ENCODE measurements at places on chromosomes 12 and 14.

DNA sequence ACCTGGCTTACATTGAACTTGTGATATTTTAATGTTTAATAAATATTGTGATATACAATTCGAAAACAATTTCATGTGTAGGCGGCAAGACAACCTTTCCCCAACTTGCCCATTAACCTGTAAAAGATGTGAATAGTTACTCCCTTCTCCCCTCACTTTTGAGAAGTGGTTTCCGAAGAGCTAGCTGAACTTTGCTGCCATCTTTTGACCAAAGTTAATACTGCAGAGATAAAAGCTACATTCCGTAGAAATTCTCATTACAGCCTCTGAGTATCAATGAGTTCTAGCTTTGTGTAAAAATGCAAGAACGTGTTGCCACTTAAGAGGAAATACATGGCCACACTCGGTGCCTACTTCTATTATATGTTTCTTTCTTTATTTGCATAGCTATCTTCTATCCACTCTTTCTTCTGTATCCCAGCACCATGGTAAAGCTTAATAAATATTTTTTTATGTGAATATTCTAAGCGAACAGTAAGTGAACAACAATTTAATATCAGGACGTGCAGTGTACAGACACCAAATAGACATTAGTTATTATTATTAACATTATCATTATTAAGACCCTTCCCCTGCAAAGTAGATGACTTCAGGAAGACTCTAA lies 105.1 kb upstream of the TMEM260 start:
- no peak for DNase-seq

GRCh38 chr14:88342980-88343379 lies 19.9 kb upstream of the KCNK10 start:
- DNase-seq, result no peak

GRCh38 chr12:109458086-109458485 lies 19.0 kb downstream of the KCTD10 start:
- DNase-seq, result no peak

DNA sequence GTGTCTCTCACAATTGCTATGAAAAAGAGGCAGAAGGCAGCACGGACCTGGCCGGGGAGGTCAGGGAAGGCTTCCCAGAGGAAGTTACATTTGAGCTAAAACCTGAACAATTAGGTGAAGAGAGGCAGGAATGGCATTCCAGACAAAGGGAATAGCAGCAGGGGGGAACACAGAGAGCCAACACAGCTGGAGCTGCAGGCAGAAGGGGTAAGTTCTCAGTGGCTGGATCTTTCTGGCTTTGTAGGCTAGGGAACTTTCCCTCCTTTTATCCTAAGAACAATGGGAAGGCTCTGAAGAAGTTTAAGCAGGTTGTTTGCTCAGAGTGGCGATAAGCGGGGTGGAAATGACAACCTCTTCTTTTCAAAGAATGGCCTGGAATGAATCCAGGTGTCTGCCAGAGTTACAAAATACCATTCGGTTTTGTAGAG lies 100.0 kb downstream of the PRIMA1 start:
- no peak for DNase-seq

DNA sequence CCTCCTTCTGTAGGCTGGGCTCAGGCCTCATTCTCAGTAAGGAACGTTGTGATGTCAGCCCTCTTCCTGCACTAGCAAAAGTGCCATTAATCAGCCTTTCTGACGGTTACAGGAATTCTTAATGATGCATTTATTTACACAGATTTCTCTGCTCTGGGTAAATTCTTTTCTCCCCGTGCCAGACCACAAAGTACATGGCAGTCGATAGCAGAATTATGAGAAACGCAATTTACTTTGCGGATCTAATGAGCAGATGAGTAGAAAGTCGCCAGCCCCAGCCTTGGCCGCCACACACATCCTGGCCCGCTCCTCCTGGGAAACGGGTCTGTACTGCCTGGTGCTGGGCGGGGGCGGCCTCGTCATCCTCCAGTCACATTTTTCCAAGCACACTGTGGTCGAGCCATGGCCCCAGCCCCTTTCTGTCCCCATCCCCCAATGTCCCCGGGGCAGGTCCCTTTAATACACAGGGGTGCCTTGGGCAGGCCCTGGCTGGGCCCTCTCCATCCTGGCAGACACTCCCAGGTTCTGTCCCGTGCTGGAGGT lies 25.9 kb downstream of the NOC4L start:
- DNase-seq, result no peak

DNA sequence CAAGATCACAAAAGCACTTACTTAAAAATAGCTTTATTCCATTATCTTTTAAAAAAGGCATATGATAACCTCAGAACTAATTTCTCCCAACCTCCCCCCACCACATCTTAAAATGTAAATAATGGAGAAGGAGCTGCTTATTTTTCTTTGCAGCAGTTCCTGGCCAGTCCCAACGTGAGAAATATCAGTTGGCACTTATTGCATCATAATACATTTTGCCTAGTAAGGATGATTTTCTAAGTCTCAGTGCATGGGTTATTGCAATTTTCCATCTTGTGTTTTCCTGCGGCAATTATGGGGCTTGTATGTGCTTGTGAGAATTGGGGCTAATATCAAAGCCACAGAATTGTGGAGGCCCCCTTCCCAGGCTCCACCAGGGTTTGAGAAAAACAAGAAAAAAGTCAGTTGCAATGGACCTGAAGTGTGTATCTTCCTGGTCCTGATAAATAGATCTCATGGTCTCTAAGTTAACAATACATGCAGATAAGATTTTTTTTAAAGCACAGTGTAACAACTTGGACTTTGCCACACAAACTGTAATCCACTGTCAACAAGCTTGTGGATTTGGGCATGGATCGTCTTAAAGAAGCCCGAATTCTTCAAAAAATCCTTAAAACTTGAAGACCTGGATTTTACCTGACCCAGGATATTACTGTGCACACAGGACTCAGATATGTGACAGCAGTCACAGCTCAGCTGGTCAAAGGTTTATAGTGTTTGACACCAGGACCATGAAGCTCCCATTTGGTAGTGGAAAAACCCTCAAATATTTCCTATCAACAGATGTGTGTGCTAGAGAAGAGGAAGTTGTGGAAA lies 2.8 kb upstream of the WSB2 start:
- DNase-seq, result no peak

GRCh38 chr14:77024171-77024691 lies 4.3 kb downstream of the IRF2BPL start:
- DNase-seq, result no peak

DNA sequence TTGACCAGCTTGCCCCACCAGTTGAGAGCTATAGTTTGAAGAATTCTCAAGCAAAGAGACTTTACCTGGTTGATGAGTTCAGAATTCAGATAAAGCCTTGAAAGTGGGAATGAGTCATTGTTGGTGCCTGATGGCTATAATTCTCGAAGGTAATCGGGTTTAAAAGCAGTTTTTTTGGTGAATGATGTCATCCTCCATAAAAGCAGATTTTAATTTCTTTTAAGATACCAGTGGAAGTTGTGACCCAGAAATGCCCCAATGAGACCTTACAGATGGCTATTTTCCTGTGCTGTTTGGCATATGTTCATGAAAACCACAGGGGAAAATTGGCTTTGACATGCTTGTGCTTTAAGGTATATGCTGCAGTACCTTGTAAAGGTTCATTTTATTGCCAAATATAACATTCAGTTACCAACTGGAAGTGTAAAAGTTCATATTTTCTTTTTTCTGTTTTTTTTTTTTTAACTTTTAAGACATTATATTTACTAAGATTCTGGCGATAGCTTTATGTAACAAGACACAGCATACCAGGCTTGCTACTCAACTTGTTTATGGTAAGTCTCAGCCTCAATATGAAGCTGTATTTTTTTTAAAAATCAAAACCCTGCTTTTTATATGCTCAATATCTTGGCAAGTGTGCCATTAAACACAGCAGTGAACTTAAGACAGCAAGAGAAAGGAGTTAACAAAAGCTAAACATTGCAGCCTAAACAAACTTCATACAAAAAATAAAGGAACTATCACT lies 119.3 kb downstream of the LMNTD1 start:
- no peak for DNase-seq

DNA sequence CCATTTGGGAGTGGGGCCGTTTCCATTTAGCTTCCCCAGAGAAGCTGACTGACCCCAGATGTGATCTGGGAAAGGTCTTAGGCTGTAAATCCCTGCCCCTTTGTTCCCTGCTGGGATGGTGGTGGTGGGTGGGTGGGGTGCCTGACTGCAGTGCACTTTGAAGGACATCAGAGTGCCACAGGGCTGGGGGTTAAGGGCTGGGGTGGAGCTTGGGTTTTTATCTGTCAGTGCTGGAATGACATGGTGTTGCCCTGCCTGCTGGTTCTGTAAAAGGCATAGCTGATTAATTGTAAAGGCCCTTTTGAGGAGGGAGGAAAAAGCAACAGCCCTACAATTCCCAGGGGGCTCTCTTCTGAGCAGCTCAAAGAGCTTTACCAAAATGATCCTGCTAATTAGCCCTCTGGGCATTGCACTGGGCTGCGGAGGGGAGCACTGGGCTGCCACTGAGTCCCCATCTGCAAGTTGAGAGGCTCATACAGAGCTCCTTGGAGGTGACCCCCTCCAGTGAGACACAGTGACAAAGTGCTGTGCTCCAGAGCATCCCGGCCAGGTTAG lies 21.1 kb downstream of the PLEKHG3 start:
- no peak for DNase-seq

- DNase-seq, result no peak
Measured at GRCh38 chr14:53501361-53502211, 348.5 kb upstream of the DDHD1 start.

DNA sequence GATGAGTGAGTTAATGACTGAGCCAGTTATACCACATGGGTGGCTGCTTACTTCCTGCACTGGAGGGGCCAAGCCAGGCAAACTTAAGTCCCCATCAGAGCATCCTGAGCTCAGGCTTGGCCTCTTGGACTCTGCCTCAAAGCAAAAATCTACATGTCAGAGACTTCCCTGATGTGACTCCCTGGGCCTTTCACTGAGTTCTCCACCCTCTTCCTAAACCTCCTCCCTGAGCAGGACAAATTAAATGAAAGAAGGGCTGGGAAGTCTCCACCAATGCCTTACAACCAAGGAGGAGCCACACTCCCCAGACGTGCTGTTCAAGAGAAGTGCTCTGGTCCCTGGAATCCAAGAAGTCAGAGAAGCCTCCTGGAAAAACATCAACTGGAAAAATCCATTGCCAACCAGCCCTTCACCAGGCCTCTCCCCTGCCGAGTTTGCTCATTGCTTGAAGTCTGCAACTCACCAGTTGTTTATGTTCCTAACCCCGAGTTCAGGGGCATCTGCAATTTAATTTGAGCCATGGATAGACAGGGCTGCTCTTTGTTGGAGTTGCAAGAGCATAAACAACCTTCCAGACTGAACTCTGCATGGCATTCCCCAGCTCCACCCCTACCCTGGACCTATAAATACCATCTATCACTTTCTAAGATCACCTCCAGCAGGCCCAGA lies 160.5 kb downstream of the ANO2 start:
- no peak for DNase-seq

DNA sequence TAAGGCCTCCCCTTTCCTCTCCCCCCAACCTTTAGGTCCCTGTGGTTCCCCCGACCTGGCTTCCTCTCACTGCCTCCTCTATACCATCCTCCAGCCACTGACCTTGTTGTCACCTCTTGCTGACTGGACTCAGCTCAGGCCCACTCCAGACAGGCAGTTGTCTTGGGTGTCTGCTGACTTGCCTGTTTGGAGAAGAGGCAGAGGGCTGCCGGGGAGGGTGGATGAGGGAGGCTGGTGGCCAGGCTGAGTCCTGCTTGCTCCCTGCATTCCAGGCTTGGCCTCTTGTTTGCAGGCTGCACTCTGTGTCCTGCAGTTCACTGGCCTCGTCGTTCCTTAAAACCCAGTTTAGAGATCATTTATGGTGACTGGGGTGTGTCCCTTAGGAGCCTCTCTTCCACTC lies 31.0 kb upstream of the RD3L start:
- DNase-seq, result no peak

DNA sequence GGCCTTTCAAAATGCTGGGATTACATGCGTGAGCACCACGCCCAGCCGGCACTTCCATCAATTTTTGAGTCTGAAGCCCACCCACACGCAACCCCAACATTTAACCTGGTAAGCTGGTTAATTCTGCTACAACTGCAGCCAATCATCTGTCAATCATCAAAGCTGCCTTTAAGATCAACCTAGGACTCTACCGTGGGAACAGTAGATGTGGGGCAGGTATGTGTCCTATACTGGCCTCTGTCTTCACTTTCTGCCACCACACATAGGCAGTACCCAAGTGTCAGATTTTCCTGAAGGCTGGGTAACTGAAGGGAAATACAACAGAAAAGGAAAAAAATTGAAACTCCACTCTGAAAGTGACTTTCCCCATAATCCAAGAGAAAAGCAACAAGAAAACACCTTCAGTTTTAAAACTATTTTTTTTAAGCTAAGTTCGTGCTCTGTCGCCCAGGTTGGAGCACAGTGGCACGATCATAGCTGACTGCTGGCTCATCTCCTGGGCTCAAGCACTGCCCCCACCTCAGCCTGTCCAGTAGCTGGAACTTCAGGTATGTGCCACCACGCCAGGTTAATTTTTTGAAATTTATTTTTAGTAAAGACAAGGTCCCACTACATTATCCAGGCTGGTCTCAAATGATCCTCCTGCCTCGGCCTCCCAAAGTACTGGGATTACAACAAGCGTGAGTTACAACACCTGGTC lies 22.2 kb downstream of the VCPKMT start:
- DNase-seq, result no peak

- DNase-seq, result no peak
Measured at GRCh38 chr14:76193696-76194095, 42.0 kb downstream of the GPATCH2L start.

GRCh38 chr12:87425942-87426554 lies 603.2 kb downstream of the C12orf50 start:
- no peak for DNase-seq
